ENCODE measurements at places on chromosomes 6 and 20.

DNA sequence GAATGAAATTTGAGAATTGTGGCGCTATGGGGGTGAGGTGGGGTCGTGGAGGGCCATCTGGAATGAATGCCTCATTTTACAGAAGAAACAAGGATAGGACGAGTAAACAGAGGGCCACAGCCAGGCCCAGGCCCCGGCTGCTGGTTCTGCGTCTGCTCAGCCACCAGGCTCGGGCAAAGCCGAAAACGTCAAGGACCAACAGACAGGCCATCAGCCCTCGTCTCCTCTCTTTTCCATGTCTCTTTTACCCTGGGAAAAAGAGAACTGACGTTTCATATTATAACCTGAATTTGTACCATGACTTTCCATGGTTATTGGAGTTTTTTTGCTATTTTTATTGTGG, 212.4 kb upstream of the ARID1B start:
- no peak for DNase-seq

DNA sequence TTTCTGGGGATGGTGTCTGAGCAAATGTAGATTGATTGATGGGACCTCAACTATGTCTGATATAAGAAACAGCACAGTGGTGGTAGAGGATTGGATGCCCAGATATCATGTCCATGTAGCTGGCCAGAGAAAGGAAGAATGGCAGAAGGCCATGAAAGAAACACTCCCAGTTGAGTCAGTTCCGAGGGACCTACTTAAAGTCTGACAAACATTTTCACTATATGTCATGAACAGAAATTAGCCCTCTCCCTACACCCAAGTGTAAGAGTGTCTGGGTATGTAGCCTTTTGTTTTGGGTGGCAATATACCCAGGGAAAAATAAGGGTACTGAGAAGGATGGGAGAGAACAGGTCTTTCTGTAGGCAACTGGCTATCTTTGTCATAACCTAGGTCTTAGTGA, 434.2 kb downstream of the BCKDHB start:
- DNase-seq, result no peak

DNA sequence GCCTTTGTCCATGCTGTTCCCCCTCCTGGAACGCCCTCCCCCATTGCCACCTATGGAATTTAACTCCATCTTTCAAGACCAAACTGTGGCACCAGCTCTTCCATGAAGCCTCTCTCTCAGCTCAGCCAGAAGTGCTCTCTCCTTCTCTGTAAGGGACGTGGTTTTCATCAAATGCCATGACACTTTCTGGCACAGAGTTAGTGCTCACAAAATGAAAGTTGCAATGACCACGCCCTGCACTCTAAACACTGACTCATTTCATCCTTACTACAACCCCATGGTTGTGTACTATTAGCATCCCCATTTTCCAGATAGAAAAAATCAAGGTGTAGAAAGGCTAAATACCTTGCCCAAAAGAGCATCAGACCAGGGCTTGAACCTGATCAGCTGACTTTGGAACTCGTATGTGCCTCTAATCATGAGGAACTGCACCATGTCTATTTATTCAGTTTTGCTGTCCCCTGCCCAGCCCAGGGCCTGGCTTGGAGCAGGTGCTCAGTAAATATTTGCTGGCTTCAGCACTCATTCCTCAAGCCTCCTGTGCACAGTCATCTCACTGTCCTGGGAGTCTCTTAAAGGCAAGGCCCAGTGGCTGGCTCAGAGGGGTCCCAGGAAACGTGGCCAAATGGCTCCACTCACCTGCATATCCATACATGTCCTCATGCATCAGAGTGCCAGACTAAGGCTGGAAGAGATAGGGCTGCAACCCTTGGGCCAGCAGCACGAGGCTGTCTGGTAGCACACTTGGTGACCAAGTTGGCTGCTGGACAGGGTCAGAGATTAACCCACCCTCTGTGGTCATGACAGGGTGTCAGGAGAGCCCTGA, 77.9 kb downstream of the MRPL14 start:
- DNase-seq, result no peak

GRCh38 chr6:146547889-146548288, 4.3 kb downstream of the RAB32 start:
- no peak for DNase-seq

GRCh38 chr6:52994031-52994838, 849 bp downstream of the GSTA4 start:
- DNase-seq, result peak; percentile 10

DNA sequence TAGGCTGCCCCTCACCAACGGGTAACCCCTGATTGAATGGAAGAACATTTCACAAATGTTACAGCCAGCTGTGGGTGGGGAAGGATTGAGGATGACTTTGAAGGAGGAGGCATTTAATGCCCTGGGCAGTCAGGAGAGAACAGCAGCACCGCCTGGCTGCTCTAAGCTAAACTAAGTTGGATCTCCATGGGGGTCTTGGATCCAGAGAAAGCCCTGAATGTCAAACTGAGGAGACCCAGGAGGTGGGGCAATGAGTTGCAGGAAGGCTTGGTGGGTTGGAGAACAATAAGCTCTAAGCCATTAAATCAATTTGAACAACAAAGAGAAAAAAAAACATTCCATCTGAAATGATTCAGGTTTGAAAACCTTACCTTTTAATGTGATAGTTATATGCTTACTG, 35.4 kb downstream of the TMX4 start:
- no peak for DNase-seq

- DNase-seq, result peak; percentile 49
These were observed 68.9 kb downstream of the FAM217A start for GRCh38 chr6:4010048-4010447.

DNA sequence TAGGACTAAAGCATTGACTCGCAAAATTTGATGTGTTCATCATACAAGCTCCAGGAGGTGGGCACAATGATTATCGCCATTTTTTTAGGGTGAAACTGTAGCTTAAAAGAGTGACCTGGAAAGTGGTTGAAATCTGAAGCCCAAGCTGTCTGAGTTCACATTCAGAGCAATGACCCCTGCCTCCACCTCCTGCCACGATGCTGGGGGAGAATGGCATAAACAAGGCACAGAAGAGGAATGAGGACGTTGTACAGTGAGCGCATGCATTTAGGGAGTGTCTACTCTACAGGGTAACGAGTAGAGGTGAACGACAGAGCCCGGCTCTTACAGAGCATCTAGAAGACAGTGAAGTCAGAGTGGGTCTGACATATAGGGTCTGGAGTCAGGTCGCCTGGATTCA, 37.2 kb downstream of the CNKSR3 start:
- DNase-seq, result no peak

DNA sequence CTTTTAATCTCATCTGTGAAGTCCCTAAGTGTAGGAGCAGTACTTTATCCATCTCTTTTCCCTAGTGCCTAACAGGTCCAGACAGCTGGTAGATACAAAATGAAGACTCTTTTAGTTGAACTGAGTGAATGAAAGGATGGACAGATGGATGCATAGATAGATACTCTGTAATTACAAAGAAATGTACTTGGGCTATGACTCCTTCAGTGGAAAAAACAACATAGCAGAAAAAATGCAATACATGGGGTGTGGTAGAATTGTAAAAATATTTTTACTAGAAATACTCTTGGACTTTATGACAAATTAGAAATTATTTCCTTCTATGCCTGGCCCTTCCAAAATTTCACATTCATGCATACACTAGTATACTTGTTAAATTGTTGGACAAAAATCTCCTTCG, 29.3 kb downstream of the KCNQ5 start:
- DNase-seq, result no peak

DNA sequence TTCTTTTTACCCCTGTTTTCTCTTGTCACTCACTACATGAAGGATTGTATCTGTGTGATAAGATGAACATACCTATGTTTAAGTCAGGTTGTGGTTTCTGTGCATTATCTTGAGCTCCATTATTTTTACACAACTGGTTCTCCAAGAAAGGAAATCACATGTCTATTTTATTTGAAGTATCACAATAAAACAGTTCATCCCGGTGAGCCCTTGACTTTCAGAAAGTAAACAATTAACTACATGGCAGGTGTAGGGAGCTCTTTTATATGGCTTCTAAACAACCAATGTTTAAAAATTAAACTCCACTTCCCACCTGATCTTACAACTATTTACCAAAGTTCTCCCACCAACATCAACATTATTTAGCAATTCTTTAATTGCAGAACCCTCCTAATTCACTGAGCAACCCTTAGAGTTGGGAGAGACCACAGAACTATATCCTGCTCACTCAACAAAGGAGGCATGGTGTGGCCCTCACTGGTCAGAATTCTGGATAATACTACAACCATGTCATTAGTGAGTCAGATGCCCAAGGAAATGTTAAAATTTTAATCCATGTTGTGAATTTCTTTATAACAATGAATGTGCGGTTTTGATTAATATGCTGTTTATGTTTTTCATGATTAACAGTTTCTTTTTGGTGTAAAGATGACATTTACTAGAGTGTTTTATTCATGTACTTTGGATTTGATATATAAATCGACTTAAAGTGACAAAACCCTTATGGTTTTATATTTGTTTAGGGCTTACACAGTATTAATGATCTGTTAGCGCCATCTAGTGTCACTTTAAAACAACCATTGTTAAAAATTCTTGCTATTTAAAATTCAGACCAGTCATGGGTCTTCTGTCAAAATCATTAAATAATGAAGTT, 50.0 kb upstream of the SCGN start:
- peak; percentile 85 for DNase-seq

DNA sequence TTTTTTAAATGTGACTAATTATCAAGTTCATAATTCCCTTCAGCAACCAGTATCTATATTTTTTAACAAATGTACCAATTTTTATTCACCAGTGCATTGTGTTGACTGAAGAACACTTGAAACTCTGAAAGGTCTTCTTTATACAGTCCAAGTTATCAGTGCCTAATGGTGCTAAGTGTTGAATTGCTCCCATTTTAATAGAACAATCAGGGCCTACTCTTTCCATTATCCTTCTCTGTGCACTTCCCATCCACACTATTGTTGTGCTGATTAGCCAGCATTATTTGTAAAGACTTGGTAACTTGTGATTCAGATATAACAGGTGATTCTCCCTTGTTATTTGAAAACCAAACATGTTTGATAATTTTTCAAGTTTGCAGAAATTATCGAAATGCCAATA, 1209.7 kb upstream of the MAP3K7 start:
- DNase-seq, result no peak

- DNase-seq, result no peak
These were observed 731.6 kb upstream of the GJE1 start for GRCh38 chr6:141401168-141401567.

- DNase-seq, result peak; percentile 58
These were observed 106.3 kb downstream of the NKAIN2 start for GRCh38 chr6:123909989-123910388.

DNA sequence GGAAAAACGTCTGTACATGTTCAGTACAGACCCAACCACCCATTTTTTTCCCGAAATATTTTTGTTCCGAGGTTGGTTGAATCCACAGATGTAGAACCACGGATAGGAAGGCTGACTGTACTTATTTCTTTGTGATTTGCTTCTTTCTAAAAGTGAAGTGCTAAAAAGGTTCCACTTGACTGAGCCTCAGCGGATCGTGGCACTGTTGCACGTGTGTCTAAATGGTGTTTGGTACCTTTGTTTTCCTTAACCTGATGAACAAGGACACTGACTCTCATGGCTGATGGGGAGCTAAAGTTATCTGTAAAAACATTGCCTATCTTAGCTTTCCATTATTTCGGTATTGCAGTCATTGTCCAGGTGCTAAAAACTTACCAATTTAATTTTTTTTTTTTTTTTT, 6.2 kb downstream of the BPHL start:
- DNase-seq, result no peak

GRCh38 chr20:45818239-45818638, 5.8 kb downstream of the UBE2C start:
- no peak for DNase-seq

GRCh38 chr20:44219170-44219730, 8.7 kb upstream of the OSER1 start:
- DNase-seq, result peak; percentile 78

DNA sequence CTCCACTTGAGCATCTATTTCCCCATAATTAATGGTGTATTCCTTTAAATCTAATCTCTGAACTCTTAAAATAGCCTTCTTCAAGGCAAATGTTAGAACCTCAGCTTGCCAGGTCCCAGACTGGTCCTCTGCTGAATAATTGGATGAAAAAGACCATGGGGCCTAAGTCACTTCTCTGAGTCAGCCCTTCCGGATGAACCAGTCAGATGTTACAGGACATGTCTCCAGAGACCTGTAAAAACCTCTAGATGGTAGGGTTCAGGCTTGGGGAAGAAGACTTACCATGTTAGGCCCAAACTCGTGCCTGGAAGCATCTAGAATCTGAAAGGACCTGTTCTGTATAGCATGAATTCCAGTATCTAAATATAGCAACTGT, 97.3 kb downstream of the CDKAL1 start:
- no peak for DNase-seq

Measured in hematopoietic multipotent progenitor cell treated with erythropoietin and hydrocortisone succinate and interleukin-3 and kit ligand, for 4 days (in vitro differentiated cells).